ENCODE measurements at places on chromosomes 2 and 18. TPM values are rescaled to one million over a fixed set of nuclear protein-coding genes. Genes with fewer than 3 reads are reported as not detected.

DNA sequence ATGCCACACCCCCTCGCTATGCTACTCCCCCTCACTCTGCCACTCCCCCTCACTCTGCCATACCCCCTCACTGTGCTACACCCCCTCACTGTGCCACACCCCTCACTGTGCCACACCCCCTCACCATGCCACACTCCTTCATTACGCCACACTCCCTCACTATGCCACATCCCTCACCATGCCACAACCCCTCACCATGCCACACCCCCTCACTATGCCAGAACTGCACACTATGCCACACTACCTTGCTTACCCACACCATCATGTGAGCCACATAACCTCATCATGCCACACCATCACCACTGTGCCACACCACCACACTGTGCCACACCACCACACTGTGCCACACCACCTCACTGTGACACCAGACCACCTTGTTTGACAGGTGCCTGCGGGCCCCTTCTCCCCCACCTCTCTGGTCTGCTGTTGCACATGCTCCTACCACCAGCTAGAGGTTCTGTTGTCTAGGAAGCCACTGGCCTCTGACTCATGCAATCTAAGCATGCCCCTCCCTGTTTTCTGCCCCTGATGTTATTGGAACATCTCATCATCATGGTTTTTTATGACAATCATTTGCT, 22.0 kb downstream of the MARCHF4 start:
- peak; percentile 68 for DNase-seq

DNA sequence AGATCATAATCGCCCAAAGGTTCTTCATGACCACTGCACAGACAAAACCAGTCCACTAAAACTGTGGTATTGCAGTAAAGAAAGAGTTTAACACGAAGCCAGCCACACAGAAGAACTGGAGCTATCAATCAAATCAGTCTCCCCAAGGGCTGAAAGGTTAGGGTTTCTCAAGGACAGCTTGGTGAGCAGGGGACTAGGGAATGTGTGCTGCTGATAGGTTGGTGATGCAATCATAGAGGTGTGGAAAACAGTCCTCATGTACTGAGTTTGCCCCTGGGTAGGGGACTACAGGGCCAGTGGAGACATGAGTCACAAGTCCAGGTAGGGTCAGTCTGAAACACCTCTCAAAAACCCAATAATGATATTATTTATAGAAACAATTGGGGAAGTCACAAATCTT, 27.3 kb upstream of the FEZ2 start:
- no peak for DNase-seq

- DNase-seq = no peak
Measured at GRCh38 chr2:26636935-26637334, 4.2 kb downstream of the CIB4 start.

DNA sequence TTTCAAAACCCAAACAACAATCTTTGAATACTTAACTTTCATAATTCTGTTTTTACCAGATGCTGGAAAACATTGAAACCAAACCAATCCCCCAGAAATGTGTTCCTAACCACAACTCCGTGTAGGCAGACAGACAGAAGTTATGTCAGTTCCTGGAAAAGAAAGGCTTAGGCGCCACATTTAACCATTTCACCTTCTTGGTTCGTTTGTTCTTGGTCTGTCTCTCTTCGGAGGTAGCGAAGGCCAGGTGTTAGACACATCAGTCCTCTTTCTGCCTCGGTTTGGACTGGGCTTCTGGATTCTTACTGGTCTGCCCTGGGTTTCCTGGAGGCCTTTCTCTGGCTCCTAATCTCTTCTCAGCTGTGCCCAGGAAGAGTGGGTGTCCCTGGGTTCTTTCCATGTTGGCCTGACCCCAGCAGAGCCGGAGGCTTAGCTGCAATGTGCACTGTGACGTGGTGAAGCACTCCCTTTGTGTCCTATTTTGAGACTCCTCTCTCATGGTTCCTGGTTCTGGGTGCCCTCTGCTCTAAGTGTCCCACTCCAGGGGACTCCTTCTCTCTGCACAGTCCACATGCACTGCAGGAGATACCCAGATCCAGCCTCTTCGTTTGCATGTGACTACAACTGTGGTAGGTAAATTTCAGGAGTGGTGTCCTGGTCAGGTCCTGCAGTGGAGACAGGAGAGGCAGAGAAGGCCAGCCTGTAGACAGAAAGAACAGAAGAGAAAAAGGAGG, 23.1 kb upstream of the RAB31 start:
- no peak for DNase-seq

Gene RAPH1
- total RNA-seq = 14.3 TPM

Gene SERPINB7
- total RNA-seq = 3.4 TPM

DNA sequence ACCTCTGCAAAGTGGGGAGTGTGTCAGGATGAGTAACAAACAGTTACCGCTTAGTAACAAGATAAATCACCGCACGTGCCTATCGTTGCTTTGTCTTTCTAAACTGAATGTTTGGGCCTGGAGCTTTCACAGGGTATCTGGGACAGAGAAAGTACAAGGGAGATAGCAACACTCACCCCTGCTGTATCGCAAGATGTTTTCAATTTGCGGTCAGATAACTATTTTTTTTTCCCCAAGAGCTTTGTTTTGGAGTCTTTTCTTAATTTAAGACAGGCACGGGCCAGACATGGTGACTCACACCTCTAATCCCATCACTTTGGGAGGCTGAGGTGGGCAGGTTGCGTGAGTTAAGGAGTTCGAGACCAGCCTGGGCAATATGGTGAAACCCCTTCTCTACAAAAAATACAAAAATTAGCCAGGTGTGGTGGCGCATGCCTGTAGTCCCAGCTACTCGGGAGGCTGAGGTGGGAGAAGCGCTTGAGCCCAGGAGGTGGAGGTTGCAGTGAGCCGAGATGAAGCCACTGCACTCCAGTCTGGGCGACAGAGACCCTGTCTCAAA, 146.6 kb downstream of the GBX2 start:
- no peak for DNase-seq

DNA sequence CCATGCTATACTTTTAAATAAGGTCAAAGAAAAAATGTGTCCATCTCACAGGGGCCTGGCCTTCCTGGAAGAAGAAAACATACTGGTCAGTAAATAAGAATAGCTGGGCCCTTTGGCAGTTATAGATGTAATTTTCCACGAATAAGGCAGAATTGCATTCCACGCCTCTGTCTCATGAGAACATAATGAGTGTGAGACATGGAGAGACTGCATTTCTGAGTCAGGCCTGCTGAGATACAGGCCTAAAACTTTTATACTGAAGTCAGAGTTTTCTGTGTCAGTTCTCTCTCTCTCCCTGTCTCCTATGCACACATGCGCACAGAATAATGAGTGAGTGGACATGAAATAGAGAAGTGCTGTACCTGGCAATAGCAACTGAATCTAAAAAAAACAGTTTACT, 20.4 kb upstream of the IL1R1 start:
- no peak for DNase-seq

Gene PCARE
- not detected for total RNA-seq

- DNase-seq = peak; percentile 7
Measured at GRCh38 chr2:198374375-198375082, 570.1 kb downstream of the PLCL1 start.

DNA sequence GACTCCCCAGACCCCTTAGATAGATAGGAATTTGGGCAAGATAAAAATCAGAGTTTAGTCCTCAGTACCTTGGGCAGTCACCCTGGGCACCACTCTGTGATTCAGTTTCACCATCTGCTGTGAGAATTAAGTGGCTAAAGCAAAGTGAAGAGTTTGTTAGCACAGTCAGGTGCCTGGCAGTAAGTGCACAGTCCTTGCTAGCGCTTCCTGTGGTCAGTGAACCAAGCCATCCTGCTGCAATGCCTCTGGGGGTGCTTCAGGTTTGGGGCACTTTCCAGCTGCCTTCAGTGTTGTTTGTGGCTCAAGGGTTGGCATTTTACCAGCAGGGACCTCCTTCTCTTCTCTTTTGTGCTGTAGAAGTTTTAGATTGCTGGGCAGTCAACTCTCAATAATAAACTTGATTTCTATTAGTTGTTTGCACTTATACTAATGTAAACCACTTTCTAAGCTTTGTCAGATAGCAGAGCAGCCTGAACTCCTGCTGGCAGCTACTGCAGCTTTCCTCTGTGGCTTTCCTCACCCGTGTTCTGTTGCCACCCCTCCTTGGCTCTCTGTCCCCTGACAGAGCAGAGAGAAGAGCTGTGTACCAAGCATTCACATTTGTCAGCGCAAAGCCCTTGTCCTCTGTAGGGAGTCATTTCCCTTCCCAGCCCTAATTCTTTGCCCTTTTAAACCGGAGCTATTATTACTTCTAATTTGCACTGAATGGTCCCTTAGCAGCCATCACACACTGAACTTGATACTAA, 48.4 kb upstream of the RMP24 start:
- DNase-seq = no peak

DNA sequence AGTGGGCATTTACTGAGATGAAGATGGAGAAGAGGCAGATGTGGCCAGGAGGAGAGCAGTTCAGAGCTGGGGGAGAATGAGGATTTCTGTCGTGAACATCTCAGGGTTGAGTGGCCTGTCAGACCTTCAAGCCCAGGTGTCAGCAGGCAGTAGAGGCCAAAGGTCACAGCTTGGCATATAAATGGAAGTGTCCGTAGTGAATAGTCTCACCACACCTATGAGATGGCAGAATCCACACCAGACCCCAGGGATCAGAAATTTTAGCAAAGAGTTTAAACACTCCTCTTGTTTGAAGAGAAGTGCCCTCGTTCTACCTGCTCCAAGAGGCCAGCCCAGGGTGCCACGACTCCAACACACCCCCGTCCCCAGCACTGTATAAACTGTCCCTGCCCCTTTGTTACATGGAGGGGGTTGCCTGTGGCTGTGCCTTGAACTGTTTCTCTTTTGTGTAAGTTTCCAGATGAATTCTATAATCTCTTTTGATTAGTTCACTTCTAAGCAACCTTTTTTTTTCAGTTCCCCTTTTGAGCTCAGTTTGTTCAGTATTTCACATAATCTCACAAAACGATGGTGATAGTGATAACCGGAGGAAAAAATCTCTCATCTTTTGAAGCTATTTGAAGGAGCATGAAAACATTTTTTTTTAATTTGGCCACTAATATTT, 69.0 kb upstream of the TTC39C start:
- no peak for DNase-seq

DNA sequence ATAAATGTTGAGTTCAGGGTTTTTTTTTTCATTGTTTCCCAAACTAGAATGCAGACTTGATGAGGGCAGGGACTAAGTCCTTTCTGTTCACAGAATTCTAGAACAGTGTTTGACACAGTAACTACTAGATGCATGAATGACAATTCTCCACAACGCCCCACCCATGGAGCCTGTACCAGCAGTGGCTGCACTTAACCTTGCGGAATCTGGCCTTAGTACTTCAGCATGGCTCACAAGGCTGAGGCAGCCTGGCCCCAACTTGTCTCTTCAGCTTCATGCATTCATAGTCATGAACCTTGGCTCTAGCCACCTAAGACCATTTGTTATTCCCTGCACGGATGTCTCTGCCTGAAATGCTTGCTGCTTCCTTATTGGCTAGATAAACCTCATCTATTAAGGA, 29.5 kb upstream of the MSGN1 start:
- no peak for DNase-seq

Gene CHRNG
- not detected for total RNA-seq

- DNase-seq = peak; percentile 49
Measured at GRCh38 chr2:98601532-98602132, 6.7 kb downstream of the COA5 start.

DNA sequence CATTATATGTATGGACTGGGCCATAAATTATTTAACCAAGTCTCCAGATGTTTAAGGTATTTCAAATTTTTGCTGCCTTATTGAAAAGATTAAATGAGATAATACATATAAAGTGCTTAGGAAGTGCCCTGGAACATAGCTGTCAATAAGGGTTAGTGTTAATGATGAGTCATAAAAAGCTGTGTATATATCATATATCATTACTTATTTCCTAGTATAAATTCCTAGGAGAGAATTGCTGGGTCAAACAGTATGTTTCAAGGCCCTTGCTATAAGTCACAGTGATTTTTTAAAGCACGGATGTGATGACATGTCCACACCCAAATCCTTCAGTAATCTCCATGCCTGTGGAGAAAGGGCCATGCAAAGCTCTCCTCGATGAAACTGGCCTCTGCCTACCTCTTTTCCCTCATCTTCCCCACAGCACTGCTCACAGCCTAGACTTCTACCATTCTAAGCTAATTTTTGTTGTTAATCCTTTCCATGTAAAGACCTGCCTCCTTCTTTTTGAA, 8.5 kb downstream of the ZNF2 start:
- DNase-seq = no peak

GRCh38 chr2:112912403-112912802, 1.4 kb downstream of the IL37 start:
- DNase-seq = no peak

GRCh38 chr18:48165111-48165866, 234.8 kb upstream of the SMAD2 start:
- no peak for DNase-seq

GRCh38 chr2:99217929-99218501, 37.0 kb downstream of the MRPL30 start:
- no peak for DNase-seq

DNA sequence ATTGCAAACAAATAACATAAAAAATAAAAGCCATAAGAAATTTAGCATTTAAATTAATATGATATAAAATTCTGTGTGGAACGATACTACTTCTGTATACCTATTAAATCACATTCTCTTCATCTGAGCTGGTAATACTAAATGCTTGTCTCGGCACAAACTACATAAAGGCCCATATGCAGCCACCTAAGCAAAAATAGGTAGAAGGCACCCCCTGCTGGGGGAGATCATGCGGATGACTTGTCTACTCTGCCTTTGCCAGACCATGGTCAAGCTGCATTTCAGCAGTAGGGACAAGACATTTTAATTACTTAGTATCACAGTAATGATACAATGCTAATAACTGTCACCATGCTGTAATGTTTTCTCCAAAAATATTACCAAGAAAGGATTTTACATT, 108.0 kb downstream of the CDH19 start:
- DNase-seq = peak; percentile 29

DNA sequence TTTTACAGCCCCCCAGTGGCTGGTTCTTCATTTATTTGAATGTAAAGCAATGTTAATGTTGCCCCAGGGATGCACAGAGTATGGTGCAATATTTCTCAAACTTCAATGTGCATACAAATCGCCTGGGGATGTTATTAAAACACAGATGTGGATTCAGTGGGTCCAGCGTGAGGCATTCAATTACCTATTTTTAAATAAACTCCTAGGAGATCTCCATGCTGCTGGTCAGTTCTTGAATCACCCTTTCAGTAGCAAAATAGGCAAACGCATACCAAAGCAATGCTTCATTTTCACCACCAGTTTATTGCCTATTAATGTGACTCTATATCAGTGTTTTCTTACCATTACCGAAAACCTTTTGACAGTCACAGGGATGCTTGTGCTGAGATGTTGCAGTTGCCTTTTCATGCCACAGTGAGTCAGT, 530.7 kb downstream of the CBLN2 start:
- no peak for DNase-seq

- no peak for DNase-seq
Measured at GRCh38 chr2:161170377-161170776, 10.1 kb downstream of the TANK start.

Gene CABLES1
- total RNA-seq = 1.3 TPM
